ENCODE measurements at places on chromosomes 16 and 17. TPM values are rescaled to one million over a fixed set of nuclear protein-coding genes. Genes with fewer than 3 reads are reported as not detected.

Gene TSNAXIP1
- 8.4 TPM for total RNA-seq

DNA sequence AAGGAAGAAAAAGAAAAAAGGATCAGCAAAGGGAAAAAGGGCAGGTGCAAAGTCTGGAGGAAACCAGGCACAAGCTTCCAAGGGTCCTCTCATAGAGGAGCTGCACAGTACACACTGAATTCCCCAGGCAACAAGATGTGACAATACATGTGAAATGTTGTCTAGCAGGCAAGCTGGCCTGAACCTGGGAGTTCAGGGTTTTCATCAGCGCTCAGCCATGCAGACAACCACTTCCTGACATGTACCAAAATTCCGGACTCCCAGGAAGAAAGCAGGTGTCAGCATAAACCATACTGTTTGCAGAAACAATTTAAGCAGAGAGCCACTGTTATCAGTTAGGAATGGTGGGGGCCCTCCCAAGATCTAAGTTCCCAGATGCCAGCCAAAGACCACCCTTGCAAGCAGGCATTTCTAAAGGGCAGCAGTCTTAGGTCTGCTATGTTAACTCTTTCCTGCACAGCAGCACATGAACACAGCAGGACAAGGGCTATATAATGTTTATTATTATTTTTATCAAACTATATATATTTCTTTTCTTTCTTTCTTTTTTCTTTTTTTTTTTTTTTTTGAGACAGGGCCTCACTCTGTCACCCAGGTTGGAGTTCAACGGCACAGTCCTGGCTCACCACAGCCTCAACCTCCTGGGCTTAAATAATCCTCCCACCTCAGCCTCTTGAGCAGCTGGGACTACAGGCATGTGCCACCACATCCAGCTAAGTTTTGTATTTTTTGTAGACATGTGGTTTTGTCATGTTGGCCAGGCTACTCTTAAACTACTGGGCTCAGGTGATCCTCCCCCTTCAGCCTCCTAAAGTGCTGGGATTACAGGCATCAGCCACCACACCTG, 10.1 kb downstream of the TK2 start:
- no peak for DNase-seq

Gene KNOP1
- total RNA-seq, result 17.3 TPM

DNA sequence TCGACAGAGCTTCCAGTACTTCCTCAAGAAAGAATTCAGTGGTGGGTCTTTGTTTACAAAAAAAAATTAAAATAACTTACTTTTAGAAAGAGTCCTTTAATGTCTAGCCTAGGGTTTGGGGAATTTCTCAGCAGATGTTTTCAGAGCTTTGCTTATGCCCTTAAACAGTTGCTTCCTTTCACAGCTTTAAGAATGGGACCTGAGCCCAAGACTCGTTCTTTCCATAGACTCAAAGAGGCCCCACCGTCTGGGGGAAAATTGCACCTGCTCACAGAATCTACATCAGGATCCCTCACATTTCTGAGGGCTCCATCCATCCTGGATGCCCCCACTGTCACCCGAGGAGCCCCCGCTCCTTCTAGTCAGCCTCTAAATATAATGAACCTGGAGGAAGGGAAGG, 60.0 kb downstream of the RGS9 start:
- DNase-seq, result no peak

DNA sequence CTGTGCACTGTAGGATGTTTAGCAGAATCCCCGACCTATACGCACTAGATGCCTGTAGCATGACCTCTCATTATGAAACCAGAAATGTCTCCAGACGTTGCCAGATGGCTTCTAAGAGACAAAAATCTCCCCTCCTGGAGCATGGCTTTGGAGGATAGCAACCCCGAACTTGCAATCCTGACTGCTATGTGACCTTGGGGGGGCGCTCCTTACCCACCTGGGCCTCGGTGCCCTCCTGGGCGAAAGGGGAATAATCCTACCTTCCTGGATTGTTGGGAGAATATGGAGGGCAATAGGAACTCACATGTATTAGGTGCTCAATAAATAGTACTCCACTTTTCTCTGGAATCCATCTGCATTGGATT, 8.1 kb downstream of the MRM1 start:
- DNase-seq, result no peak
